ENCODE measurements at places on chromosomes 4 and X.

DNA sequence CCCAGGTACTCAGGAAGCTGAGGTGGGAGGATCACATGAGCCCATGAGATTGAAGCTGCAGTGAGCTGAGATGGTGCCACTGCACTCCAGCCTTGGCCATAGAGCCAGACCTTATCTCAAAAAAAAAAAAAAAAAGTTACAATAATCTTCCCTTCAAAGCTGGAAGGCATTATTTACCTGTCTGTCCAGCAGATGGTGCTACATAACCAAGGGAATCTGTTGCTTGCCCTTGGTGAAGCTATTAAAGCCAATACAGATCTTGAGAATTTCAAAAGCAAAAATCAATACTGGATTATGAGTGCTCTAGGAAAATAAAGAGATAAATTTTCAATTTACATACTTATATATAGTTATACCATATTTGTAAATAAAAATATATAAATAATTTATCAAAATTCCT lies 25.9 kb downstream of the PKD2 start:
- no peak for DNase-seq

DNA sequence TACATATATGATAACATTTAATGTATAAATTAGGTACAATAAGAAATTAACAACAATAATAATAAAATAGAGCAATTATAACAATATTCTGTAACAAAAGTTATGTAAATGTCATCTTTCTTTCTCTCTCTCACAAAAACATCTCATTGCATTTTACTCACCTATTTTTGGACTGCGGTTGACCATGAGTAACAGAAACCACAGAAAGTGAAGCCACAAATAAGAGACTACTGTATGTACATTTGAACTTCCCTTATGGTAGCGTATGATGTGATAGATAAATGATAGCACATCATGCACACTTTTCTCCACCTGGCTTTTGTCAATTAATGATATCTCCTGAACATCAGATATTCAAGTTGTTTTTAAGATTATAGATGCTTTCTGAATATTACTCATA lies 80.5 kb downstream of the HNRNPD start:
- no peak for DNase-seq

GRCh38 chr4:4994312-4995097 lies 24.8 kb downstream of the CYTL1 start:
- DNase-seq, result no peak

- no peak for DNase-seq
Observed at GRCh38 chr4:10879411-10880110, 195.0 kb upstream of the CLNK start.

DNA sequence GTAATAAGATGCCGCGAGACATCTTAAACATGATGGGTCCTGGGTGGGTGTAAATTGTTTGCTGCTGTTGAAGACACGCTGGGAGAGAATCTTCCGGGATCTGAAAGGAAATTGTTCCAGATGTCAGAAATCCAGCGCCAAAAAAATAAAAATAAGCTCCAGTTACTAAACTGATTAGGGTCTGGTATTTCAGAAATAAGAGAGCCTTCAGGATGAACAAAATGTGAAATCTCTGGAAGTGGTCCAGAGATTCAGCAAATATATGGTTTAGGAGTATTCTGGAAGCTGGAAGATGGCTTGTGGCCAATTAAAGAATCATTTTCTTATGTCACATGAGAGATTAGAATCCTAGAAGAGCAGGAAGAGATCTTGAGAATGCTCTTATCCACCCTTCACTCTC lies 75.8 kb upstream of the NHS start:
- no peak for DNase-seq

DNA sequence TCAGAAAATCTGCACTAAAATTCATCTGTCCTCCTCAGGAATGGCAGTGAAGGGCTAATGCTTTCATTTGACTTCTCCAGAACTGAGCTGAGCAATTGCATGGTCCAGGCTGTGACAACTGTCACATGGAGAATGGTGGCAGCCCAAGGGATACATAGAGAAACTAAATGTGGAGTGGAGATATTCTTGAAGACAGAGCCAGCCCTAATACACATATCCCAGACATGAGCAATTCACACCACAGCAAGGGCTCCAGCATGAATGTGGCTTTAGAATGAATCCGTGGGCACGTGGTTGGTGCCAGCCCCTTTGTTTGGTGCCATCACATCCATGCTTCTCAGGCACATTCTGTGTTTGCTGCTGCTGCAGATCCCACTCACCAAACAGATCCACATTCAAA lies 121.6 kb upstream of the MXRA5 start:
- DNase-seq, result no peak

- DNase-seq, result peak; percentile 48
Observed at GRCh38 chrX:40146262-40147125, 48.7 kb upstream of the BCOR start.

- no peak for DNase-seq
Observed at GRCh38 chrX:134660627-134661026, 2.4 kb upstream of the PLAC1 start.

DNA sequence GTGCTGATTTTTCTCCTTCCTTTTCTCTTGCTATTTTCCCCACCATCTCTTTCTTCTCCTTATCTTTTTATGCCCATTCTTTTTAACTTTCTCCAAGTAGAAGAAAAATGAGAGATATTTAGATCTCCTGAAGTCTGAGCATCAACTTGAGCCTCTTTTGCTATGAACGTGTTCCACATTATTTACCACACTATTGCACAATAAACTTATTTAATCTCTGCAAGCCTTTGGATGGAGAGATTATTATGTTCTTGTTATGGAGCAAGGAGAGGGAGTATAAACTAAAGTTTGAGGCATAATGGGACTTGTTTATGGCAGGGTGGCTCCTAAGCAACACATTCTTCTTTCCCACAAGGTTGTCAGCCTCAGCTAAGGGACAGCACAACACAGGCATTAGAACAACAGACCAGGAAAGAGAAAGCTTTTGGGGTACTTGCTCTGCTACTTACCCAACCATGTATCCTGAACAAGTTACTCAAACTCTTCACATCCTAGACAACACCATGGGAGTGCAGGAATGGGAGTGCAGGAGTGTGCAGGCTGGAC lies 365.5 kb upstream of the BOD1L1 start:
- no peak for DNase-seq

DNA sequence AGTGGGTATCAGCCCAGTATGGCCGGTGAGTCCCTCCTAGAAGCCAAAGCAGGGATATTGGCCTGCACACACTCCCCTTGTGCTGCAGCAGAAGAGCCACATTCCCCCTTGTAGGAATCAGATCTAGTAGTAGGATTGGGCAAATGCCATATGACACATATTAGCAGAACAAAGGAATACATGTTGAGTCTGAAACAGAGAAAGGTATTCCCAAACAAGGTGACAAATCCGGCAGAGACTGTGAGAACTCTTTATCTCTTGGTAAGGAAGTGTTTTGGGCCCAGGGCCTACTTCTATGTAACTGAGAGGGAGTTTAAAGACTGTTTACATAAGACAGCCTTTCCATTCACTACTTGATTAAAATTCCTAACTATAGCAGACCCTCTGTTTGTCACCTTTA lies 1382.0 kb downstream of the FAM133A start:
- DNase-seq, result no peak

DNA sequence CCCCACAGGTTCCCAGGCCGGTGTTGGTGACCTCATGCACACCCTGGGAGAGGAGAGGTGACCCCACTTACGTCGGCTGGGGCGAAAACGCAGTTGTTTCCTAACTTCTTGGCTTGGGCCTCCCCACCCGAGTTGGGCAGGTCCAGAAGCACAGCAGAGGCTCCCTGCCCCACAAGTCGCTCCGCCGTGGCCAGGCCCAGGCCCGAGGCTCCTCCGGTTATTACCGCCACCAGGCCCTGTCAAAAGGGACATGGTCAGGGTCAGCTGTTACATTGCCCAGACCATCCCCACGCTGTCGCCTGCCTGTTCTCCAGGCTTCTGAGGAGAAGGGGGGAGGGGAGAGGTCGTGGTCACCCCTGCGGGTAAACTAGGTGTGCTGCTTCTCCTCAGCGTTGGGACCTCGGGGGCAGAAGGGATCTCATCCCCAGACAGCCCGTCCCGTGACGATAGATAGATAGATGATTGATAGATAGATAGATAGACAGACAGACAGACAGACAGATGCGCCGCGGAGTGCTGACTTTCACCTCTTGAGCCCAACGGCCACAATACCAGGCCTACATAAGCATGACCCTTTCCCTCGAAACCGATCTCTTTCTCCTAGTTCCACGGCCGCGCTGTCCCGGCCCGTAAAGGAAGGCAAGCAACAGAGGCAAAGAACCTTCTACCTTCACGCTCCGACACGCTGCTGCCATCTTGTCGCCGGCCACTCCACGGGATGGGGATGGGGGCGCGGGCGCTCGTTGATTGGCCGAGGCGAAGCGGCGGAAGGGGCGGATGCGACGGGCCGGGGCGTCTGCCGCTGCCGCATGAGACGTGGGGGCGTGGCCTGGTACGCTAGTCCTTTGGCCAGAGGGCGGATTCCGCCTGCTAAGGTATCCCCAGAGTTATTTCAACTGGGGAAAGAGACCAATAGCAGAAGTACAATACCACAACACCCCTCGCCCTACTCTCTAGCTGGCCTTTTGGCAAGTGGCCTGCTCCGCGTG lies at the start of gene HSD17B10:
TSS of gene HSD17B10 (minus strand) at position 720 of the 989 bp plus-strand sequence. CDS start at position 695, 25 bp downstream.
- peak; percentile 82 for DNase-seq

GRCh38 chr4:610411-611261 lies 14.7 kb upstream of the PDE6B start:
- DNase-seq, result no peak

DNA sequence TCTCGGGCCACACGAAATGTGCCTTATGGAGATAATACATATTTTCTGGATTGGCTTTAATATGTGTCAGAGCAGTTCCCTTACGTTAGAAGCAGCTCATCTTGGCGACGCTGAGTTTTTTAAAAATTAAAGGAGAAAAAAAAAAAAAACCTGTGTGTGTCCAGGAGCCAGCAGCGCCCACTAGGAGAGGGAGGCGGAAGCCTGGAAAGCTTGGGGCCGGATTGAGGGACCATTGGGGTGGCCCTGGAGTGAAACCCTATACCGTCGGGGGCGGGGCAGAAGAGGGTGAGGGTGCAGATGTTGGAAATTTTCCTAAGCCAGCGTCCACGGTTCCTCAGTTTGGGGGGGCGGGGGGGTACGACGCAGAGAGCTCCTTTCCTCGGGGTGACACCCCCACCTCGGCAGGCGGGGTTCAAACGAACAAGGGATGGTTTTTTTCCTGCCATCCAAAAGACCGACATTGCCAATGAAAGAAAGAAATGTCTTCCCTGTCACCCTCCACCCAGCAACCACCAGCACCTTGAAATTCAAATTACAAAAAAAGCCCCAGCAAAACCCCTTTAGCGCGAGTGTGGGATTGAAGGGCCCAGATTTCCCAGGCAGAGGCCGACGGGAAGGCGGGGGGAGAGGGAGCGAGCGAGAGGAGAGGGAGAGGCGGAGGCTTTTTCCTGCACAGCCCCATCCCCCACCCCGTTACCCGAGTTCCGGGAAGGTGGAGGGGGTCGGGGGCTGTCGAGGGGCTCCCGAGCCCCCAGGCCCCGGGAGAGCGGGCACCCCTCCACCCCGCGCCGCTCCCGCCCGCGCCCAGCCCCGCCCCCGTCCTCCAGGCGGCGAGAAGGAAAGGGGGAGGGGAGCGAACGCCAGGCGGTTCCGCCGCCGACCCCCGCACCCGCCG lies 859 bp downstream of the SMARCA1 start:
- DNase-seq, result no peak

GRCh38 chr4:143183513-143184216 lies 1.1 kb upstream of the USP38 start:
- no peak for DNase-seq

DNA sequence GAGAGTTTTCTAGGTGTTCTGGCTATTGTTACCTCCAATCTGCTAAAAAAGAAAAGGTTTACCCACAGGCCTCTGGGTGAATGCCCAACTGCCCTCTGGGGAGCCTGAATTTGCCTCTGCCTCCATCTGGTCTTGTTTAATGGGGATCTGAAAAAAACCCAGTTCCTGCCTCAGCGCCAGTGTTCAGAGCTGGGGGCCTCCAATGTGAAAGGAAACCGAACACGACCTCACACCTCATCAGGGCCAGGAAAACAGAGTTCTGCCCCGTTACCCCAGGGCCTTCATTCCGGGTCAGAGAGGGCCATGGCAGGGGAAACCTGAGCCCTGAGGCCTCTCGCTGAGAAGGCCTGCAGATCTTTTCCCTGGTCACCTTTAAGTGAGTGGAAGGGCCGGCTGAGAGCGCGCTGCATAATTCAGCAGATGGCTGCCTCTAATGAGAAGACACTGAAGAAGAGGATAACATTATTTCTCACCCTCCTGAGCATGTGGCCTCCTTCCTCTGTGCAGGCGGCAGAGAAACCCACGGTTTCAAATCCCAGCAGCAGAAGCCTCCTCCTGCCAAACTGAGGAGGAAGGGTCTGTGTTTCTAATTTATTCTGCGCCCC lies 6.8 kb downstream of the SEPTIN6 start:
- peak; percentile 50 for DNase-seq

DNA sequence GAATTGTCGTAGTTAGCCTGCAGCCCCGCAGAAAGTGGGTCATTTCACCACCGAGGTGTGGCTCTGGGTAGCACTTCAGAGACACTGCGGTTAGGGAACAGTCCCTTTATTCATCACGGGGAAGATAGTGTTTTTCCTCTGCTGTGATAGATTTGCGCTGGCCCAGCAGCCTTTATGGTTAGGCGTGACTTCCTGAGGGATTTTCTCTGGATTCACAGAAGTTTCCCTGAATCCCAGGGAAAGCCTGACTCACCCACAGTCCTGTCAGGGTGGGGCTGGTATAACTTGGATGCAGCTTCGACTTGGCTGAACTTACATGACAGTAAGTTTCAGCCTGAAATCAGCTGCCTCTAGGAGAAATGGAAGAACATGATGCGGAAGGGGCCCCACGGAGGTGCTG lies 196.3 kb upstream of the HHIP start:
- DNase-seq, result no peak

- DNase-seq, result no peak
Observed at GRCh38 chrX:22186165-22186564, 86.5 kb upstream of the CBLL2 start.

GRCh38 chrX:120238933-120239332 lies 11.7 kb upstream of the ZBTB33 start:
- DNase-seq, result no peak

DNA sequence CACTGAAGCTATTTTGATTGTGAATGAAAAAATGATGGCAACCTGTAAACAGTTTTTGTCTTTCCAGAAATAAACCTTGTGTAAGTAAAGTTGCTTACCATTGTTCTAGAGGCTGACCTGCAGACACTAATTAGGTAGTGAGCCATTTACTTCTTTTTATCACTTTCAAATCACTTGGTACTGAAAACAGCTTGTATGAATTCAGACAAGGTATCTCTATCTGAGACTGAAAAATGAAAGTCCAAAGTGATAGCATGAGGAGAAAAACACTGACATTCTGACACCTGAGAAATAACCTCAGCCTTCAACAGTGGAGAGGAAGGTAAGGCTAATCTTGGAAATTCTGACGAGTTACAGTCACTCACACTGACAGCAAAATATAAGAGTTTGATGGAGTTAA lies 238.8 kb downstream of the GPC3 start:
- DNase-seq, result no peak

DNA sequence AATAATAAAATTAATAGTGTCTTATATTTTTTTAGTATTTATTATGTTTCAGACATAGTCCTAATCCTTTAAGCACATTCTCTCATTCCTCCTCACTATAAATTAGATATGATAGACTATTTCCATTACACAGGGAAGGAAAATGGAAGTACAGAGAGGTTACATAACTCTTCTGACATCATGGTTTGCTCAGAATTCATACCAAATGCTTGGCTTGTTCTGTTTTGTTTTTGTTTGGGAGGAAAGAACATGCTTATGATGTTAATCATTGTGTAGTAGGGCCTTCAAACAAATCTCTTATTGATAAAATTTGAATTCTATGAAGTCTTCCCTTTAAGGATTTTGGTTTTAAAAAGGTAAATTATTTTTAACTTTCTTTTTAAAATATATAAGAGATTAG lies 59.5 kb downstream of the RXFP1 start:
- DNase-seq, result no peak

GRCh38 chrX:121084903-121085611 lies 37.6 kb downstream of the GLUD2 start:
- DNase-seq, result no peak
